ENCODE measurements at places on chromosomes 7 and 10.

GRCh38 chr7:24821045-24821753 lies 63.9 kb upstream of the GSDME start:
- DNase-seq, result peak; percentile 96

GRCh38 chr10:62634576-62634975 lies 169.9 kb upstream of the ADO start:
- DNase-seq, result no peak

DNA sequence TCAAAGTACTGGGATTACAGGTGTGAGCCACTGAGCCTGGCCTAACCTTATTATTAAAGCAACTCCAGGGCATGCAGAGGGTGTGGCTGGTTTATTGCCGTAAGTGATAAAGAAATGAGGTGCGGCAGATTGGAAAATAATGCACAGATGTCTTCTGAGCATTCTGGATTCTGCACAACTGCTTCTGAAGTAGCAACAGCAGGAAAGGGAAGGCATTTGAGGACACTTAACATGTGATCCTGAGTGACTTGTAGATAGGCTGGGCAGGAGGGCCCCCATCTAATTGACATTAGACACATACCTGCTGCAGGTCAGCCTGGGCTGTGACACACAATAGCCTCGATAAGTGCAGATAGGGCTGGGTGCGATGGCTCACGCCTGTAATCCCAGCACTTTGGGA lies 5.6 kb downstream of the RHBDD2 start:
- no peak for DNase-seq

GRCh38 chr7:85275204-85275603 lies 88.3 kb upstream of the SEMA3D start:
- no peak for DNase-seq

DNA sequence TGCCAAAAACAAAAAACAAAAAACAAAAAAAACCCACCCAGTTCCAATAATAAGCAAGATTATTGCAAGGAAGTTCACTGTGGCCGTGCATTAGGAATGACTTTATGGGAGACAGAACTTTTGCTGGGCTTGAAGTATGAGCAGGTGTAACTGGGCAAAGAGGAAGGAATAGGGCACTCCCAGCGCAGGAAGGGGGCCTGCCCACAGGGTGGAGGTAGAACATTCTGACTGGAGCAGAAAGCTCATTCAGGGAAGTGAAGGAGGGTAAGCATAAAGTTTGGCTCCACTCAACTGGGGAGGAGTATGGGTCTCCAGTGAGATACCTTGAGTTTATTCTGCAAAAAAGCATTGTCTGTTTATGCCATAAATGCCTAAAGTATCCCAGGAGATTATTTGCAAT lies 42.1 kb upstream of the WIPF3 start:
- no peak for DNase-seq

DNA sequence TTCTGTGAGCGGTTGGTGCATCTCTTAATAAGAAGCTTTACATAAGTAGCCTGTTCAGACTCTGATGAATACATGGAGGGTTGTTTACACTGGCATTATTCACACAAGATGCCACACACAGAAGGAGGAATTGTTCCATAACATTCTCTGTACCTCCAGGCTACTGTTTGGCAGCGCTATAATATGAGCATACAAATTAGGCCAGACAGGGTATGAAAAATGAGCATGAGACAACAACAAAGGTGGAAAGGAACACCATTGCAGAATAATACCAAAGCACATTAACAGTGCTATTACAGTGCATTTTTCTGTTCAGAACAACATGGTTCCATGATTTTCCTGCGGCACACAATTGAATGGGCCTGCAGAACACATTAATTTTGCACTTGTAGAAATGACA lies 417.2 kb upstream of the C7orf33 start:
- no peak for DNase-seq

DNA sequence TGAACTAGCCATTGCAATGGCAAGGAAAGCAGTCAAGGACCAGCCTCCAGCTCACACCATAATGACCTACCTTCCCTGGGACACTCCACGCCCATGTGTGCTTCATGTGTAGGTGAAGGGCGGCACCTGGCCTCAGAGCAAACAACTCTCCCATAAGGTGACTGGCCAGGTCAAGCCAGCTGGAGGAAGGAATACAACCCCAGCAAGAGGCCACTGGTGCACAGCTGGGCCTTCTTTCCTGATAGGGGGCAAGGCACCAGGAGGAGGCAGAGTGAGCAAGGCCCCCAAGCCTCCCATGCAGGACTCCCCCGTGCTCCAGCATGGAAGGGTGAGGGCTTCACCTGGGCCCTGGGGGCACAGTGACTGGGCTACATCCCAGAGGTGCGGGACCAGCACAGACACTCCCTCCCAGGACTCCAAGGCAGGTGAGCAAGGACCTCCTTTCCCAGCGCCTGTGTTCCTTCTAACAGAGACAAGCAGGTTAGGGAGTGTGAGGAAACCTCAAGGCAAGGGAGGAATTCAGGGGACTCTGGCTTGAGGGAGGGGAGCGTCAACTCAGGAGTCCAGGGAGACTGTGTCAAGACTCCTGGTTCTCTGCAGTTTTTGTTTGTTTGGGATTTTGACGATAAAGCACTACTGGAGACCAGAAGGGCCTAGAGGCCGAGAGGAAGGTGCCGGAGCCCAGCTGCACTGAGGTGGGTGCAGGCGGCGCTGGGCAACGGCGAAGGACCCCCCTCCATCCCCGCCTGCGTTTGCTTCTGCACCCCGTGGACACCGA lies 1.7 kb downstream of the PTPRN2 start:
- no peak for DNase-seq

- DNase-seq, result no peak
Observed at GRCh38 chr7:18109762-18110161, 82.1 kb upstream of the PRPS1L1 start.

DNA sequence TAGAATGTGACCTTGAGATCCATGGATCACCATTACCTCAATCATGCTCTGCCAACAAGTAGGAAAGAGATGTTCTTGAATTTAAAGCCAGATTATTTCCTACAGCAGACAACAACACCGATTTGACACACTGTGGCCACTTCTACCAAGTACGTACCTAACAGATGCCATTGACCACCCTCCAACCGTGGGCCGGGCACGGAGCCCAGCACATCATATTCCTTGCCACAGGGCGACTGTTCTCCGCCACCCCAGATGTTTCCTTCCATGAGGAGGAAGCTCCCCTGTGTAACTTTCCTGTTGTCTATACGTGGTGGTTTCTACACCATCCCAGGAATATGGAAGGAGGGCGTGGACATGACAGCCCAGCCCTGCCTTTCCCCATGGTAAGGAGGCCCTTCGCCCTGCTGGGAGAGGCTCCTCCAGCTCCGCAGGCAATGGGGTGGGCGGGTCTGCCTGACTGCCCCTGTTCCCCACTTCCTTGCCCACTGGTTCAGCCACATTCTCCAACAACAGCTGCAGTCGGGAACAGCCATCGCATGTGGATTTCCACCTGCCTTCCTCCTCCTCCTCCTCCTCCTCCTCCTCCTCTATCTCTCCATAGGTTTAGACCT lies 7.2 kb downstream of the CHST15 start:
- DNase-seq, result no peak

DNA sequence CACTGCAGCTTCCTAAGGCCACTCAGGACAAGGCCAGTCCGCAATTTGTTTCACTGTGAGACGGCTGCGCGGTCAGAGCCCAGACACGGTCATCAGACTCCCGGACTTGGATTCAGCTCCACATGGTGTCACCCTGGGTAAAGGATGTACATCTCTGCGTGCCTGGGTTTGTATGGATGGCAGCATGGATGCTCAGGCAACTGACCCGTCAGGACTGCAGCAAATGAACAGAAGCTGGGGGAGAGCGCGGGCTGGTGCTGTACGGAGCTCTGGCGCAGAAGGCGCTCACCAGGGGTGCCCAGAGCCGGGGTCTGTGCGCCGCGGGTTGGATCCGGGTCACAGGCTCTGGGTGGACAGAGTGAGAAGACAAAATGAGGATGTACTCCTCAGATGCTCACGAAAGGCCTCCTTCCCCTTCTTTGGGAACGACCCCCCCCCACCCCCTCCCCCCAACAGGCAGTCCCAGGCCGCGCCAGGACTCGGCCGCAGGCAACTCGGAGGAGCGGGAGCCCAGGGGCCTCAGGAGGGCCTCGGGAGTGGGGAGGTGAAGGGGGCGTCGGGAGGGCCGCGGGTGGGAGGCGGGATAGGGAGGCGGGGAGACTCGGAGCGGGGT lies 92.4 kb downstream of the CXCL12 start:
- no peak for DNase-seq

GRCh38 chr7:93156884-93157283 lies 8.7 kb upstream of the SAMD9L start:
- DNase-seq, result peak; percentile 36

GRCh38 chr10:51031950-51032349 lies 42.3 kb upstream of the PRKG1 start:
- DNase-seq, result no peak

- no peak for DNase-seq
Observed at GRCh38 chr7:88867158-88867557, 71.6 kb upstream of the TEX47 start.

- no peak for DNase-seq
Observed at GRCh38 chr10:32929634-32930033, 28.4 kb downstream of the ITGB1 start.

DNA sequence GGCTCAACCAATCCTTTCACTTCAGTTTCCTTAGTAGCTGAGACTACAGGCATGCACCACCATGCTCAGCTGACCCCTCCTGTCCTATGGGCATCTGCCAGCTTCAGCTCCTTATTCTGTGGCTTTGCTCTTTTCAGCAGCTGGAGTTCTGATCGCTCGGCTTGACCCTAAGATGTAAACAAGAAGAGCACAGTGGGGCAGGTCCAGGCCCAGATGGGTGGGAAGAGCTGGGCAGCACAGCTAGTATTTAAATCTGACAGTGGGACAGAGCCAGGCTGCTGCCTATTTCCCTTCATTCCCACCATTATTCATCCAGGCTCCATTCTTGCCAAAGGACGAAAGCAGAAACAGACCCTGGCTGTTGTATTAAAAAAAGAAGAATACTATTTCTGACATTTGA lies 494.9 kb upstream of the PODXL start:
- no peak for DNase-seq

GRCh38 chr7:26525398-26526264 lies 234.0 kb downstream of the SNX10 start:
- DNase-seq, result no peak

- no peak for DNase-seq
Observed at GRCh38 chr7:106959753-106960152, 84.8 kb upstream of the PRKAR2B start.

- no peak for DNase-seq
Observed at GRCh38 chr7:157782041-157782440, 445.2 kb downstream of the DNAJB6 start.

GRCh38 chr7:151904270-151904669 lies 27.4 kb upstream of the PRKAG2 start:
- DNase-seq, result no peak

DNA sequence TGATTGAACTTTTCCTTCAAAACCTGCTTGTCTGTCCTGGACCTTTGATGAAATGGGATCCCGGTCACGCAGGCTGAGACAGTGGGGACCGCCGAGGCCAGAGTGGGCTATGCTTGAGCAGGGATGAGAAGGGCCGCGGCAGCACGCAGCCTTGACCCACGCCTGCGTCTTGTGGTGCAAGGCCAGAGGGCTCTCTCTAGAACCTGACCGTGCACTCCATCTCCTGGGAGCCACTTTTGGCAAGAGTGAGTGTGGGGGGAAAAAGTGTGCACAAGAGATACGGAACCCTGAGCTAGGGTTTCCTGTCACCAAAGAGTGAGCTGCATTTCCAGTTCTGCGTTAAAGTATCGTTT lies 42.4 kb downstream of the WIPI2 start:
- no peak for DNase-seq

DNA sequence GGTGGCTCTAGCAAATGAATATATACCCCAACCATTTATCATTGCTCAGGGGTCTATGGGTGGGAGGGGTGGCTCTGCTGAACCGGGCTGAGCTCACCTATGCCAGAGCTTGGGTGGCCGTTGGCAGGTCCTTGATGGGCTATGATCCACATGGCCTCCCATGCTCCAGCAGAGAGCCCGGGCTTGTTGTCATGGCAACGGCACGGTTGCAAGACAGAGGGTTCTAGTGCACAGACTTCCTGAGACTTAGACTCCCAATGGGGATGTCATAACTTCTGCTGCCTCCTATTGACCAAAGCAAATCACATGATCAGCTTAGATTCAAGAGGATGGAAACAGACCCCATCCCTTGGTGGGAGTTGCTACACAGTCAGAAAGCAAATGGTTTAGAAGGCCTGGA lies 36.4 kb upstream of the CARD11 start:
- no peak for DNase-seq

DNA sequence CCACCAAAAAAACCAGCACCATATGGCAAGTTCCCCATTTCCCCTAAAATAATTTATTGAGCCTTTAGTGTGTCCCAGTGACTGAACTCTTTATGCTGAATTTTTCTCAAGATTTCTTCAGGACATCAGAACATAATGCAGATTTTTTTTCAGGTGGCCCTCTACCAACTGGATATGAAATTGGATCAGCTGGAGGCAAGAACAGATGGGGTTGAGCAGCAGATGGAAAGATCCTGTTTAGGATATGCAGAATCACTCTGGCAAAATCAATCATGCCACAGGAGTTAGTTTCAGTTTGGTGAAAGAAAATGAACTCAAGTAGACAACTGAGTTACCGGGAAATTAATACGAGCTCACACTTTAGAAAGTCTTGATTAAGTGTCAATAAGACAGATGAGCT lies 761.5 kb upstream of the C7orf33 start:
- DNase-seq, result no peak

- no peak for DNase-seq
Observed at GRCh38 chr7:21345361-21345760, 82.5 kb upstream of the SP4 start.

DNA sequence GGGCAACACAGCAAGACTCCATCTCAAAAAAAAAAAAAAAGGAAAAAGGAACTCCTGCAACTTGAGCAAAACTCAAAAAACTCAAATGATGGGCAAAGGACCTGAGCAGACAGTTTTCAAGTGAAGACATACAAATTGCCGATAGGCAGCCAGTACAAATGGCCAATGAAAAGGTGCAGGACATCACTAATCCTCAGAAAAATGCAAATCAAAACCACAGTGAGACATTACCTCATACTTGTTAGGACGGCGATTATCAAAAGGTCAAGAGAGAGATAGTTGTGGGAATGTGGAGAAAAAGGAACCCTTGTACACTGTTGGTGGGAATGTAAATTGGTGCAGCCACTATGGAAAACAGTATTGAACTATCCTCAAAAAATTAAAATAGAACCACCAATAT lies 16.8 kb downstream of the SVOPL start:
- no peak for DNase-seq

All from GM23248 (cell line).